ENCODE measurements at places on chromosomes 13 and 19.

DNA sequence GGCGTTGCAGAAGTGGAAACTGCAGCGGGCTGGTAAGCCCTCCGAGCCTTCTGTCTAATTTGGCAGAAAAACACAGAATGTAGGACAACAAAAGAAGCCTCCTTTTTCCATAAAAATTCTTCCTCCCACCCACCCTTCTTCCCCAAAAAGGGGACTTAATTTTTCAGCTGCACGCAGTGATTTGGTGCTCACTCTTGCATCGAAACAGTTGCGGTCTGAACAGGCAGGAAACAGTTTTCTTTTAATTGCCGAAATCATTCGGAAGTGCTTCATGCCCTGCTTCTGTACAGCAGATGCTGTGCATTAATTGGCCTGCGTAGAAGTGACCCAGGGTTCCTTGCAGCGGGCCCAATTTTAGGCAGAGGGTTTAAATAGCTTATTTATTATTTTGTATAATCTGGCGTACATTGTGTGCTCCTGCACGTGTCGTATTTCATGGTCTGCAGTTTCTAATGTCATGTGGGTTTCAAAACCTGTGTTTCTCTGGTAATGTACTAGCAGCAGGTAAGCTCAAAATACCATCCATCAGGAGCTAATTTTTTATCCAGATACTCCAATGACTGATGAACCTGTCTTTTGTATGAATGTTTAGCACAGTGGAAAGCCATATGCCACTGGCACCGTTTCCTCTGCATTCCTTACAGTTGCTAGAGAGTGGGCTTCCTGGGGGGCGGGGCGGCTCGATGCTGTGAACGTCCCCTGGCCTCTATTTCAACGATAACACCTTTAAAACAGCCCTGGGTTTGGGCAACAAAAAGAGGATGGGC, 66.6 kb downstream of the GGACT start:
- no peak for DNase-seq

DNA sequence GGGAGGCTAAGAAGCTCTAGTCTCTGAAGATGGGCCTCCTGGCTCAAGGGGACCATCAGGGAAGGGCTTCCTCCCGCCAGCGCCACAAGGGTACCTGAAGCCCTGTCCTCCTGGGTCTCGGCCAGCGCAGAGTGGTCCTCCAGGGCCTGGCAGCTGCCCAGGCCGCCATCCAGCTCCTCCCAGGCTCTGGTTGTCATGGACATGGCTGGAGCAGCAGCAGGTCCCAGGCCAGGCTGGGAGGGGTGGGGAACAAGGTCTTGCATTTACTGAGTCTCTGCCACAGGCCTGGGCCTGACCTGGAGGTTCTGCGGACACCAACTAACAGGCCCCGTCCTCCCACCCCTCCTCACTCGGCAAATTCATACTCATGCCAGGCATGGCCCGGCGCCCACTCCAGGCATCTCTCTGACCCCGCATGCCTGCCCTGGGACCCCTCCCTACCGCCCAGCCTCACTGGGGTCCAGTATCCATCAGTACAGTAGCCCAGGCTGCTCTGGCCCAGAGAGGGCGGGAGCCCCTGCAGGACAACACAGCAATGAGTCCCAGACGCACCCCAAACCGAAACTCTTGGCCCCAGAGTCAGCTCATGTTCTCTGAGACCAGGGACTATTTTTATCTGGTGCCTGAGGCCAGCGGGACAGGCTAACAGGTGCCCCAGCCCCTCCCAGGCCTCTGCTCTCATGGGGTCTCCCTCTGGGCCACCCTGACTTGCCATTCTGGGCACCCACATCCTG, 938 bp downstream of the JSRP1 start:
- DNase-seq: no peak

DNA sequence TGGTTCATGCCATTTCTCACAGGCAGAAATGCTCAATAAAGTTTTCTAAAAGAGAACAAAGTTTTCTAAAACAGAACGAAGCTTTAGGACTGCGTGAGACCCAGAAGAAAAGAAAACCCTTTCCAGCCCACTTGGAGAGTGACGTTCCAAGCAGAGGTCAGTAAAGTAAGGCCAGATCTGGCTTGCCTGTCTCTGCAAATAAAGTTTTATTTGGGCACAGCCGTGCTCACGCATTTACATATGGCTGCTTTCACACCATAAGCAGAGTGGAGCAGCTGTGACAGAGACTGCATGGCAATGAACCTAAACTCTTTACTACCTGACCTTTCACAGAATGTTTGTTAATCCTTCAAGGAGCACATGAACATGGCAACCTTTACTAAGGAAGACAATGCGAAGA, 23.6 kb downstream of the IRS2 start:
- DNase-seq: no peak

DNA sequence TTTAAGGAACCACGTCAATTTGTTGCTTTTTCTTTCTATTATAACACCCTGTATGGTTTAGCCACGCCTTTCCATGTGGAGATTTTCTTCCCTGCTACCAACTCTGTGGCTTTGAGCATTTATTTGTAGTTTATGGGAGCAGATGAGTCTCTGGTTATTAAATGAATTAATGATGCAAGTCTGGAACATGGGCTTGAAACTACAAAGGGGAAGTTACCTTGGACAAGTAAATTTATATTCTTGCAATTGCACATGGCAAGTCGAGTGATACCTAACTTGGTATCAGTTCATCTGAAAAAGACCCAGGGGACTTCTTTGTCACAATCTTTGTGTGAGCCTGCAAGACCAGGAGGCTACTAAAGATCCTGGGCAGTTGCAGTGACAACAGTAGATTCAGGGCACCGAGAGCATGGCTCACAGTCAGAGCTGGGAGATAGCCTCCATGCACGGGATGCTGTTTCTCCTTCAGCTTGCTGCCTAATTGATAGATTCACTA, 24.4 kb downstream of the B3GLCT start:
- no peak for DNase-seq

DNA sequence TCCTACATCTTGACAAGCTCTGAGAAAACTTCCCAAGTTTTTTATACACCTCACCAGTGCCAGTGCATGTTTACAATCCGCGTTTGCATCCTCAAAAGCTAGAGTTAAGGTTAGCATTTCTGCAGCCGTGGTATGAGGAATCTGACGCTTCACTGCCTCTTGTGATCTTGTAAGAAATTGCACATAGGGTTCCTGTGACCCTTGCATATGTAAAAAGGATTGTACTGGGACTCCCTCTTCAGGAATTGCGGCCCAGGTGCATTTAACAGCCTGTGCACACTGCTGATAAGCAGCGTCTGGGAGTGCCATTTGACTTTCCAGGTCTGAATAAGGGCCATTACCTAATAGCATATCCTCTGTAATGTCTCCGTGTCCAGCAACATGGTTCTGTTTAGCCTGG, 15.3 kb downstream of the FPR3 start:
- DNase-seq: no peak

GRCh38 chr13:73532987-73533510, 474.2 kb downstream of the KLF5 start:
- DNase-seq: no peak

GRCh38 chr19:29269641-29270040, 56.7 kb upstream of the UQCRFS1 start:
- DNase-seq: no peak

DNA sequence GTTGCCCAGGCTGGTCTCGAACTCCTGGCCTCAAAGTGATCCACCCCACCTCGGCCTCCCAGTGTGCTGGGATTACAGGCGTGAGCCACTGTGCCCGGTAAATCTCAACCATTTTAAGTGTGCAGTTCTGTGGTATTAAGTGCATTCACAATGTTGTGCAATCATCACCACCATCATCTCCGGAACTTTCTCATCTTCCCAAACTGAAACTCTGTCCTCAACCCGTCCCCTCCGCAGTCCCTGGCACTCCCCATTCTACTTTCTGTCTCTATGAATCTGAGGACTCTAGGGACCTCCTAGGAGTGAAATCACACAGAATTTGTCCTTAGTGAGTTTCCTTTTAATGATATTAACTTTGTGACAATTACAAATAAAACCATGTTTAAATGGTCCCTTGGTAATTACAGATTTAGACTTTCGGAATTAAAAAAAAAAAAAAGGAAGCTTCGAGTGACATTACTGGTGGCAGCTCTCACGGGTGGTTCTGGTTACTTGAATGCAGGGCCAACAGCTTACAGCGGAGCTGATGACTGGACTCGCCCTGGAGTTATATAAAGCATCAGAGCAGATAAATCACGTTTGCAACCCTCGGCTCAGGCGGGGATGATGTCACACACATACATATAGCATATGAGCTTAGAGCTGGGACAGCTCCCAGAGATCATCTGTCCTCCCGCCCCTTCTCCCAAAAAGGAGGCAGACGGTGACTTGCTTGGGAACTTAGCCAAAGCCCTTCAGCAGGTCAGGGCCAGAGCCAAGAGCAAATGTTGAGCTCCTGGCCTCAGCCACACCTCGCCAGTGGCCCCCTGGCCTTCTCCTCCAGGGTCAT, 89.8 kb downstream of the ZNF557 start:
- DNase-seq: no peak

GRCh38 chr13:50085063-50085462, 69.8 kb downstream of the KCNRG start:
- DNase-seq: no peak

- no peak for DNase-seq
Measured at GRCh38 chr19:14408491-14409145, 10.5 kb downstream of the DDX39A start.
